ENCODE measurements at places on chromosomes 5 and 9.

GRCh38 chr9:126398403-126399058 is 71.9 kb downstream of the MVB12B start:
- peak; percentile 69 for DNase-seq

- no peak for DNase-seq
These were observed 372.1 kb upstream of the SGCD start for GRCh38 chr5:155954701-155955445.

DNA sequence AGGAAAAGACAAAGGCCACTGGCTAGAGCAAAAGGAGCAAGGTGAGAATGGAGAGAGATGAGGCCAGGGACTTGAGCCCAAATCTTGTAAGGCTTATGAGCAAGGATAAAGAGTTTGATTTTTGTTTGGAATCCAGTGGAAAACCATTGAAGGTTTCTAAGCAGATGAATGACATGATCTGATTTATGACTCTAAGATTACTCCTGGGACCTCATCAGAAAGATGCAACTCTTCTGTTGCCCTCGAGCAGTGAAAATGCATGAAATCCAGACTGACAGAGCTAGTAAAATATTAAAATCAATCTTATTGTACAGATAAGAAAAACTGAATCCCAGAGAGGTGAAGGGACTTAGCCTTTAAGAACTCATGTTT is 677 bp downstream of the MFAP3 start:
- no peak for DNase-seq

DNA sequence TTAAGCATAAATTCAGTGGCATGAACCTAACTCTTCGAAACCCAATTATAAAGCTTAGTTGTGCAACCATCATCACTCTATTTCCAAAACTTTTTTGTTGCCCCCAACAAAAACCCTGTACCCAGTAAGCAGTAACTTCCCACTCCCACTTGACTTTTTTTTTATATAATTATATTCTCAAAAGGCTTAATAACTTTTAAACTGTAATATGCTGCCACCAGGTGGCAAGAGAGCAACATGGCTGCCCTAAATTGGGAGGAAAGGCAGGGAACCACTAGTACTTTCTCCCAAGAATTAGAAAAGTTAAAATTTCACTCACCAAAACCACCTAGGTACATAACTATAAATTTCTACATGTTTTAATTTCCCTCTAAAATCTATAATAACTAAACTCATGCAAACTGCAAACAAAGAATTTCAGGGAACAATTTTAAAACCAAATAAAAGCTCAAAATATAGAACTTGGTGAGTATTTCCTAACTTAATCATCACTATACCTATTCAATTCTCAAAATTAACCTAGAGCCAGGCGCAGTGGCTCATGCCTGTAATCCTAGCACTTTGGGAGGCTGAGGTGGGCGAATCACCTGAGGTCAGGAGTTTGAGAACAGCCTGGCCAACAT is 50.2 kb upstream of the RNF38 start:
- DNase-seq: peak; percentile 13

- no peak for DNase-seq
These were observed 117.6 kb upstream of the S1PR3 start for GRCh38 chr9:88873635-88874034.

DNA sequence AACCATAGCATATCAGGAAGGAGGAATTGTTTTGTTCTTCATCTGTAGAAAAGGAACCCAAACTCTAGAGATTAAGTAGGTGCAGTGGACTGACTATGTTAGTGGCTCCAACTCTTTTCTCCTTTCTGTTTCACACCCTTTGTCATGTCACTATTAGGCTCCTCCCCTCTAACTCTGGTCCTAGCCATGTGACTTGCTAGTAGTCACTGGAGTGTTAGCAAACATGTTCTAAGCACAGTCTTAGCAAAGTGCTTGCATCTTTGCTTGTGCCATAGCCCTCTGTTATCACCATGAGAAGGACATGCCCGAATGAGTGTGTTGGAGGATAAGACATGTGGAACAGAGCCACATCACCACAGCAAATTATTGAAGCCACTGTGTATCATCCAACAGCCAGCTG is 55.4 kb upstream of the PPP3R2 start:
- no peak for DNase-seq

DNA sequence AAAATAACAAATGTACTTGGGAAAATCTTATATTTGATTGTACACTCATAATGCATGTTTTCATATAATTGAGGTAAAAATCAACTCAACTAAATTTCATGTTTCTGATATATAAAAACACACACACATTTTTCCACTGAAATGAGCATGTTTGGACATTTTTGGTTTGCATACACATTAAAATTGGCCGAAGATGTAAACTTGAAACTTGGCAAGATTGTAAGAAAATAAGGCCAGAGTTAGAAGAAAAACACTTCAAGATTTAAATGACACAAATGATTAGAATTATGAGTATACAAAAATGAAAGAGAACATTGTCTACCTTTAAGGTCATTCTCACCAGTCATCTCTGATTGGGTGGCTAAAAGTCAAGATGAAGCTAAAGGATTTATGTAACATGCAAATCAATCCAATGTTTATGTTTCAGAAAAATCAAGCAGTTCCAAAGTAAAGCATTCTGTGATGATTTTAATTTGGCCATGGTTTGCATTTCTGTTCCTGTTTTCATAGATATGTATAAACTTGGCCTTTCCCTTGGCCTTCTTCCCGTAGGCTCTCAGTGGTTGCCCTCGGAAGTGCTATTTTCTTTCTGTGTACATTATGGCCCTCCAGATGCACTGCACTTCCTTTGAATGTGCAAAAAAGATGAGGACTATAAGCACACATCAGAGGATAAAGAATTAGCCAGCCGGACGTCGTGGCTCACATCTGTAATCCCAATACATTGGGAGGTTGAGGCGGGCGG is 1105.4 kb upstream of the DMAC1 start:
- DNase-seq: no peak

- DNase-seq: no peak
These were observed at the start of gene FGF10 for GRCh38 chr5:44389090-44389822. Gene FGF10 (minus strand): TSS chr5:44389420. CDS start chr5:44388682, 738 bp downstream.

GRCh38 chr5:80302636-80303035 is 17.2 kb upstream of the SPZ1 start:
- DNase-seq: no peak

- DNase-seq: no peak
These were observed 252.2 kb downstream of the ELAVL2 start for GRCh38 chr9:23573800-23574199.

DNA sequence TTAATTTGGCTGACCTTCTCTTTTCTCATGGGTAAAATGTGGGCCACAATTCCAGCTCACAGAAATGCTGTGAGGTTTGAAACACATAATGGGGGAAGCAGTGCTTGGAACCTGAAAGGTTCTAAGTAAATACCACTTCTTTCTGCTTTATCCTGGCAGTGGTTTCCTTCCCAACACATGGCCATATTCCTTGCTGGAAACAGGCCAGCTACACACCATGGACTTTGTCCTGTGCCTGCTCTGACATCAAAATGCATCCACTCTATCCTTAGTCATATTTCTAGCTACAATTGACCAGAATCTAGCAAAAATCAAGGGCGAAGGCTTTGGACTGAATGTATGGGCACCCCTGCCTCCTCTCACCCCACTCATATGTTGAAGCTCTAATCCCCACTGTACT is 93.1 kb upstream of the TRPC7 start:
- DNase-seq: no peak

DNA sequence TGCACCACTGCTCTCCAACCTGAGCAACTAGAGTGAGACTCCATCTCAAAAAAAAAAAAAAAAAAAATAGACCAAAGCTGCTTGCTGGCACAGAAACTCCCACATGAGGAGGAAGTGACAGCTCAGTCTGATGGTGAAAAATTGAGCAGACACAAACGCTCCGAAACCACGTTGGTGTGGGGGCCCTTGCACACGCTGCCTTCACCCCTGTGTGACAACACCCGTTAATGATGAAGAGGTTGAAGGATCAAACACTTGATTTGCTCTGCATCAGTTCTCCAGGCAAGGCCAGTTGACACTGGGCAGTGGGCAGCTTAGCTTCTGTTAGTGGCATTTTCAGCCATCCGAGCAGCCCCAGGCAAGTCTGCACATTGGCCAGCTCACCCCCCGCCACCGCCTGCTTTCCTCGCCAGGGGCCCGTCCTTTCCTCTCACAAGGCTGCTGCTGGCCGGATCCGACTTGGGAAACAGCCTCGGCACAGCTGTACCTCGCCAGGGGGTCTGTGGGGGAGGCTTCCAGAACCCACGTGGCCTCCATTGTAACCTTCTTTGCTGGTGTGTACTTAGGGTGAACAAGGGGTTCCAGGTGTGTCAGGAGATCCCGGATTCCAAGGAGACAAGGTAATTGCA is 79.8 kb downstream of the COL27A1 start:
- DNase-seq: no peak

GRCh38 chr5:136729901-136730355 is 364.6 kb upstream of the TRPC7 start:
- DNase-seq: no peak

DNA sequence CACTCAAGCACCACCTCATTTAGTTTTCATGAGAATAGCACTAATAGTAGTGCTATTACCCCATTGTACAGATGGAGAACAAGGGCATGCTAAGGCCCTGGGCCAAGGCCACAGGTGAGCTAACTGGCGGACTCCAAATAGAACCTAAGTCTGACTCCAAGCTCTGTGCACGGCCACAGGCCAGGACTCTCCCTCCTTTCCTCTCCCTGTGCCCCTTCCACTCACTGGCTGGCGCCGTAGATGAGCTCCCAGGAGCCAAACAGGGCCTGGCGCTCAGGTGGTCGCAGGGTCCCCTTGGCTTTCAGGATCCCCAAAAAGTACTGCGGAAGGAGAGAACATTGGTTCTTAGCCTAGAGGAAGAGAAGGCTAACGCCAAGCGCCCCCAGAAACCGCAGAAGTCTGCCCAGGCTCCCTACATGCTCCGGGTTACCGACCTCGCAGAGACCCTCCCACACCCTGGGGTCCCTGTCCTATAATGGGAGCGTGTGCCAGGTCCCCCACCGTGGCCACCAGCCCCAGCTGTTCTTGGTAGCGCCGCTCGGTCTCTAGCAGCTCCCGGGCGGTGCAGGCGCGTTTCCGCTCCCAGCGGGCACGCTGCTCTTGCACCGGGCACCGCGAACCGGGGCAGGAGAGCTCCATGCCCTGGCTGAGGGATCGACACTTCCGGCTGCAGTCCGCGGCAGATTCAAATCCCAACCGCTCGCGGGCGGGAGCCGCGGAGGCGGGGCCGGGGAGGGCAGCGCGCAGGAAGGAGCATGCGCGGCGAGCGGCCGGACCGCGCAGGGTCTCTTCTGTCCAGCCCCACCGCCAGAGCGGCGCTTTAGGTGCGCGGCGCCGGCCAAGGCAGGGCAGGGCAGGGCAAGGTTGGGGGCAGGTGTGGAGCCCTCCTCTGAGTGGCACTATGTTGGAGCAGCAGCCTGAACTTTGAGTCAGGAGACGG is at the start of gene ARHGEF39:
Gene ARHGEF39 (minus strand): TSS at position 665 of the 940 bp plus-strand sequence. CDS start 26 bp downstream, at position 639.
- DNase-seq: peak; percentile 39

DNA sequence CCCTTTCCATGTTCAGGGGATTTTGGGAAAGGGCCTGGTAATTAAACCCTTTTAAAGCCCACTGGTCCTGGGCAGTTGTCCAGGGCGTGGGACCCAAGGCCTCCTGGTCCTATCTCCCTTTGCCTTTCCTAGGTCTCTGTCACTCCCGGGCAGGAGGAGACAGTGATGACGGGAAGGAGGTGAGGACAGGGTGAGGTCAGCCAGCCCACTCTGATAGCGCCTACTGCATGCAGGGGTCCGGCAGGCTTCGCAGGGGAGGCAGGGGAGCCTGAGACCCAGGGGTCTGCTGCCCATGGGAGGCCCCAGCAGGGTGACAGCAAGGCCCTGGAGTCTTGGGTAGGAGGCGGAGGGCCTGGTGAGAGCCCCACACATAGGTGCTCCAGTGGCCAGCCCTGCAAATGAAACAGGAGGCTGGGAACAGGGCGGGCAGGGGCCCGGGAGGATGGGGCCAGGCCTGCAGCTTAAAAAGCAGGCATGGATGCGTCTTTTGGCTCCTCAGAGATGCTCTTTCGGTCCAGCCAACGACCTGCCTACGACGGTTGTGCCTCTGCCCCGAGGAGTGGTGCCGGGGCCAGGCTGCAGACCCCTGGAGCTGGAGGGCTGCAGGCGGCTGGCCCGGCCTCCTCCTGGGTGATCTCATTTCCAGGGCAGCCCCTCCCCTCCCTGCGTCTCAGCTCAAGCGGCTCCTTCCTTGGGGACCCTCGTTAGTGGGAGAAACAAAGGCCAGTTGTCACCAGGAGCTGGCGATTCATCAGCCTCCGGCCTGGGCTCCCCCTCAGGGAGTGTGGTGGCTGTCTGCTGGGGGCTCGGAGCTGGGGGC is 6.7 kb upstream of the RXRA start:
- no peak for DNase-seq

DNA sequence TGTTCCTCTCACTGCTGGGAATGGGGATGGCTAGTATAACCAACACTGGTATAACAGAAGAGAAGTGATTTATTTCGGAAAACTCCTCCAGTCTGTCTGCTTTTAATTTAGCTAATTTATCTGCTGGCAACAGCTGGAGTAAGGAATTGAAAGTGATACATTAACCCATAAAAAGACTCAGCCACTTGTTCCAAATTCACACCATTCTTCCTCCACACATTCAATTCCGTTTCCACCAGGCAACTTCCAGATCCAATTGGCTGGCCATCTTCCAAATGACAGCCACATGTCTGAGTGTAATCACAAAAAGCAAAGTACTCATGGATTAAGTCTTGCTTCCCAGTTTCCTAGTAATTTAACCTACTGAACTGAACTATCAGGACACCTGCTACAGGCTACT is 77.1 kb upstream of the RETREG1 start:
- no peak for DNase-seq

DNA sequence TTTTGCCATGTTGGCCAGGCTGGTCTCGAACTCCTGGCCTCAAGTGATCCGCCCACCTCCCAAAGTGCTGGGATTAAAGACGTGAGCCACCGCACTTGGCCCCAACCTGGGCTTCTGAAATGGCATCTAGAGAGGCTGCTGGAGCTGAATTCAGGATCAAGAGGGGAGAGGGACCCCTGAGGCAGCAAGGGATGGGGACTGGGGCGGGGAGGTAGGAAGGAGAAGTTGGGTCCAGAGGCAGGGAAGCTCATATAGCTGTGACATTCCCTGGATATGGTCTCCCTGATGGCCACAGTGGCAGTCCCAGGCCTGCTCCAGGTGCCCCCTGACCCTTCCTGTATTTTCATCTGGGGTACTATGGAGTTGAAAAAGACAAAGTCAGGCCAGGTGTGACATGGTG is 12.1 kb downstream of the REEP2 start:
- DNase-seq: no peak

- no peak for DNase-seq
These were observed 44.6 kb upstream of the SEMA4D start for GRCh38 chr9:89542401-89543021.

DNA sequence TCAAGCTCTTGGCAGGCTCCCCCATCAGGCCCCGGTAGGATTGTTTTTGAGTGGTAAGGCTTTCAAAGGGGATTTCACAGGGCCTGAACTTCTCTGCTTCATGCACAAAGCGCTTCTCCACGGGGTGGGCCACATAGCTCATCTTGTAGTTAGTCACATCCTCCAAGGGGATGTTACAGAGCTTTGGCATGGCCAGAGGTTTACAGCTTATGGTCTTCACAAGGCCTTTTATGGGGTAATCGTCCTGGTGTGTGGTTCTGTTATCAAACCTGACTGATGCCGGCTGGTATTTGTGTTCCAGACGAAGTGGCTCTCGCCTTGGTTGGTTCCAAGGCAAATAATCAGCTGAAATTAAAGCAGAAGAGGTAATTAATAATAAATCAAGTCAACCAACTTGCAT is 104.3 kb downstream of the SAXO1 start:
- DNase-seq: no peak

Data from activated CD4-positive, alpha-beta T cell treated with anti-CD3 and anti-CD28 coated beads, Interleukin-2, amount 50 U/mL, for 1 hour (primary cell).